ENCODE measurements at places on chromosomes 5 and 9.

GRCh38 chr5:127079994-127080491, 6.7 kb upstream of the C5orf63 start:
- DNase-seq = peak; percentile 81

DNA sequence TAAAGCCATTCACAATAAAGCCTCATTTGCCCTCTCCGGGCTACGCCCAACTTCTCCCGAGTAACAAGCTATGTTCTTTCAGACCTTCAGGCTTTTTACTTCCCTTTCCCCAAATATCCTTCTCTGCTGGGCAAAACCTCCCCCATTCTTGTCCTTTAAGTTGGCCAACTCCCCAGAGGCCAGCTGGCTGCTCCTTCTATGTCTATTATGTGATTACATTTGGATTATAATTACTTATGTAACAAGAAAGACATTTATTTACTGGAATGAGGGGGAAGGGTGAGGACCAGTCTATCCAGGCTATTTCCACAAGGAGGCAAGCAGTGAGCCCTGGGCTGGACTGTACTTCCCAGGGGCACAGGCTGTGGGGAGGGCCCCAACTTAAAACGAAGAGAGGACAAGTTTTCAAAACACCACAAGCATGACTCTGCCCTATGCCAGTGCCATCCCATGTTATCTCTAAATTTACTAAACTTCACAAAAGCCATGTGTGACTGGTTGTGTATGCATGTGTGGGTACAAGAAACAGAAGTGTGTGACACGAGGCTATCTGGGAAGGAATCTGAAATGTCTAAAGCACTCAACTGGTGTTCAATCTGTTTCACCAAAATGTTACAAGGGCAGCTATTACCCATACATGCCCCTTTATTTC, 84.5 kb downstream of the GNAQ start:
- DNase-seq = no peak

GRCh38 chr5:68215208-68215897, at the start of gene PIK3R1:
PIK3R1 (plus strand) TSS chr5:68215756; CDS start chr5:68226676, 10,920 bp downstream.
- peak; percentile 83 for DNase-seq

- DNase-seq = no peak
These were observed 61.6 kb upstream of the C9orf72 start for GRCh38 chr9:27634879-27635278.

DNA sequence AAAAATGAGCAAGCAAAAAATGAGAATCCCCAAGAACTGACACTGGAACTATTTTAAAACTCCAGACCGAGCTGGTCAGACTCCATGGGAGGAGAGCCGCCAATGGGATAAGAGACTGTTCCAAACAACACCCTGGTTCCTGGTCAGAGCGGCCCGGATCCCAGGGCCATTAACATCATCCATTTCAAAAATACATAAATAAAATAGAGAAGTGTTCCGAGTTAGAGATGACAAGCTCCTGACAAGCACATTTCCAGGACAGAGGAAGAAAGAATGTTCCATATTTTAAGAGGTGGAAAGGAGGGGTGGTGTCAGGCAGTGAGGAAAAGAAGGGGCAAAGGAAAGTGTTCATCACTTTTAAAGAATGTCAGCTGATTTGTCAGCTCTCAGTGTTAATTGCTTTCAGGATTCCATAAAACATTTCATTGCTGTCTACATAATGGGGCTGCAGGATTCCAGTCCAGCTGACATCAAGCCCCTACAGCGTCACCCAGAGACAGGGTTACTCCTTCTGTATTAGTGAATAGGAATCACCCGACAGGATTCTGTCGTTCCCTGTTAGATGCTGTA, 202.5 kb upstream of the TRIM32 start:
- DNase-seq = no peak

DNA sequence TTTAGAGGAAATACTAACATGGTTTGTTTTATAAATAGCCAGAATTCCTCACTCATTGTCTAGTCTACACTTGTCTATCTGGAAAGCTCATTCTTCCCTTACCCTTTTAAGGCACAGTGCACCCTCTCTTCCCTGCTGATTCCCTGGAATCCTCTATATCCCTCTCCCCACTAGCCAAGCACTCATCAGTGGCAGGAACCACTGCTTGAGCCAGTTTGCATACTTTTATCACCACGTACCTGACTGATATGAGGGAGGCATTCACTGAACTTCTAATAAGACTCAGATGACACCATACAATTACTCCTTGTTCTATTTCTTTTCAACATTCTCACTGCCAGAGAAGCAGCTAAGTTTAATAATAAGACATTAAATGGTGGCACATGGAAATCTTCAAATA, 134.9 kb downstream of the EFNA5 start:
- DNase-seq = no peak
